ENCODE measurements at places on chromosomes 1 and 21.

- peak; percentile 93 for DNase-seq
Observed at GRCh38 chr1:243742819-243743218, 107.2 kb downstream of the AKT3 start.

DNA sequence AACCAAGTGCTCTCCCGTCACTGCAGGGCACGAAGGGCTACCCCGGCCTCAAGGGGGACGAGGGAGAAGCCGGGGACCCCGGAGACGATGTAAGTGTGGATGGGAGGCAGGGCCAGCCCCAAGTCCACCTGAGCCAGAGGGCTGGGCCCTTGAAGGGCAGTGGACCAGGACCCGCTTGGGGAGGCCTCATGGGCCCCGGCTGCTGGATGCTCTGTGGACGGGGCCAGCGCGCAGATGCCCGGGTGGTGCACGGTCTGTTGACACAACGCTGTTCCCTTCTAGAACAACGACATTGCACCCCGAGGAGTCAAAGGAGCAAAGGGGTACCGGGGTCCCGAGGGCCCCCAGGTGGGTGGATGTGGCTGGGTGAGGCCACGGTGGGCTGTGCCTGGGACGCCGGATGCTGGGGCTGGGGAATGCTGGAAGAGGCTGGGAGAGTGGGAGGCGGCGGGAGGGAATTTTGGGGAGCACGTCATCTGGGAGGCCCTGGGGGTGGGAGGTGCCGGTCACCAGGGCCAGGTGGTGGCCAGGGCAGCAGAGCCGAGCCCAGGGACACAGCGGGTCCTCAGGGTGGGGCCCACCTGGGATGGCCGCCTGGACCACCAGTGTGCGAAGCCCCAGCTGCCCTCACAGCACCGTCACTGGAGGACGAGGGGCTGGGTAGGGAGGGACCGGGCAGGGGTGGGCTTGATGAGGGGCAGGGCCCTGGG is 17.5 kb downstream of the COL6A1 start:
- DNase-seq: no peak

DNA sequence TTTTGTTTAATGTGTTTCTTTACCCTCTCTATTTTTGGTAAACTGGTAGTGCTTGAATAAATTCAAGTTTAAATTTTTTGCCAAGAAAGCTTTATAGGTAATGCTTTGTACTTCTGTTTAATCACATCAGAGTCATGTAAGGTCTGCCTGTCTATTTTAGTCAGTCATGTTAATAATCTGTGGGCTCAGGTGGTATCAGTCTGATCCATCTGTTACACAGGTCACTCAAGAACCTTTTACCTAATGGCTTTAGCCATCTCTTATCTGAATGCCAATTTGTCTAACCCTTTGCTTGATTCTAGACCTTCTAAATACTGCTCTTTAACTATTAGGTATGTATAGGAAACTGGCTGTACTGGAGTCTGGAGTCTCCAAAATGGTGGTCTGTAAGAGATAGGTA is 16.6 kb downstream of the MDM4 start:
- DNase-seq: no peak

- DNase-seq: peak; percentile 77
Observed at GRCh38 chr1:230917284-230918135, 49.2 kb upstream of the C1orf198 start.

- DNase-seq: no peak
Observed at GRCh38 chr1:61444288-61444687, 280.7 kb downstream of the TM2D1 start.

DNA sequence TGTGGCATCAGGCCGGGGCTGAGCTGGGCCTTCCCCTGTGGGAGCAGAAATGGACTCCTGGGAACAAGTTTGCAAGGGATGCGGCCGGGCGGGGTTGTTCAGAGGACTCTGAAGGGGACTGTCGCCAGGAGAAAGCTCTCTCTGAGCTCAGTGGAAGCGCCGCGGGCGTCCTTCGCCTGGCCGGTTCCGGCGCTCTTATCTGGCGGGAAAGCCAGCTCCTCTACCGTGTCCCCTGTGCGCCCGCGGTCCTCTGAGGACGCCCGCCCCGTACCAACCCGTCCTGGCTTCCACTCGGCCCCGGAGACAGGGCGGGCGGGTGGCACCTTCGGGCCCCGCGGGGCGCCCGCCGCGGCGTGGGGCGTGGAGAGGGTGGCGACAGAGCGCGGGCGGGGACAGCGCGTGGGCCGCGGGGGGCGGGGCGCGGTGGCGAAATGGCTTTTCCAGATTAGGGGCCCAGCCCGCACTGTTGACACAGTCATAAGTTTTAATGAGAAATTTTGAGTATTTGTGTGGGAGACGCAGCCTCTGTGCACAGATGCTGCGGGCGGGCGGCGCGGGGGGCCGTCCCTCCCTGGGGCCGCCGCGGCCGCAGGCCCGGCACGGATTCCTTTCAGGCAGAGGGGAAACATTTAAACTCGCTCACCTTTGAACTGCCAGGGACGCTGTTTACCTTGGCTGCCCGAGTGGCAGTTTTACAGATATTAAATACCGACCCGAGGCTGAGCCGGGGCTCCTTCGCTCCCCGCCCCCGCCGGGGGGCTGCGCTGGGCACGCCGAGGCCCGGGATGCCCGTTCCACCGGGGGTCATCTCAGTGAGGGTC is 70.2 kb downstream of the FOXD2 start:
- no peak for DNase-seq

GRCh38 chr21:14685568-14685967 is 139.5 kb upstream of the SAMSN1 start:
- no peak for DNase-seq

DNA sequence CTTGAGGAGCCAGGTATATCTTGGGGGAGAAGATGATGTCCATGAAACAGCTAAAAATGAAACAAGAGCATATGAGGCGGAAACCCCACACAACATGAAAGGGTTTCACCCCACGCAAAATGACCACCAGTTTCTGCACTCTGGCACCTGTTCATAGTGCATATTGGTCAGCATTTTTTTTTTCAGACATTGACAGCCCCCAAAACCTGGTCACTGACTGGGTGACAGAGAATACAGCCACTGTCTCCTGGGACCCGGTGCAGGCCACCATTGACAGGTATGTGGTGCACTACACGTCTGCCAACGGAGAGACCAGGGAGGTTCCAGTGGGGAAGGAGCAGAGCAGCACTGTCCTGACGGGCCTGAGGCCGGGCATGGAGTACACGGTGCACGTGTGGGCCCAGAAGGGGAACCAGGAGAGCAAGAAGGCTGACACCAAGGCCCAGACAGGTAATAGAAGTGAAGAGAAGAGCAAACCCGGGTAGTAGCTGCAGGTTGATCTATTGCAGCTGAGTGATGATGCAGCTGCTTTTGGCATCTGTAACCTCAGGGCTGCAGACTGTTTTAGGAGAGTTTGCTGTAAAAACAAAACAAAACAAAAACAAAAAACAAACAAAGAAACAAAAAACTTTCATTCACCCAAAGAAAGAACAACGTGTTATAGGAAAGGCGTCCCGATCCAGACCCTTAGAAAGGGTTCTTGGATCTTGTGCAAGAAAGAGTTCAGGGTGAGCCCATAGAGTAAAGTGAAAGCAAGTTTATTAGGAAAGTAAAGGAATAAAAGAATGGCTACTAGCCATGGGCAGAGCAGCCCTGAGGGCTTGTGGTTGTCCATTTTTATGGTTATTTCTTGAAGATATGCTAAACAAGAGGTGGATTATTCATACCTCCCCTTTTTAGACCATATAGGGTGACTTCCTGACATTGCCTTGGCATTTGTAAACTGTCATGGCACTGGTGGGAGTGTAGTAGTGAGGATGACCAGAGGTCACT is 51.0 kb downstream of the TNN start:
- no peak for DNase-seq

DNA sequence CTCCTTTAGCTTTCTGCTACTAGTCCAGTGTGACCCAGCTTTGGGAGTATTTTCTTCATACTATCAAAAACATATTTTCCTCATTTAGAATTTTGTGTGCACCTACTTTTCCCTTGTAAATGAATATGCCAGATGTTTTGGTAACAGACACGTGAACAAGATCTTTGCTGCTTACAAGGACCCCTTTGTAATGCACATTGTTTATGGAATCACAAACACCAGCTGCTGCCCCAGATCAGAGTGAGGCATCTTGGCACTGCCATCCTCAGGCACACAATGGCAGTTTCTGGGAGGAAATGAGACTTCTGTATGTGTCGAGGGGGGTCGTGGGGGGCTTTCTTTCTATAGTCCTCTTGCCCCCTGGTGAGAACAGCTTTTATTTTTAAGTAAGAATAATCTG is 115.7 kb downstream of the RGL1 start:
- DNase-seq: no peak

Data from cardiac fibroblast (primary cell).